ENCODE measurements at places on chromosomes 1 and 21.

- DNase-seq = no peak
Observed at GRCh38 chr1:39951926-39952325, 3.0 kb upstream of the MFSD2A start.

GRCh38 chr1:3069491-3070308, 697 bp downstream of the PRDM16 start:
- no peak for DNase-seq

GRCh38 chr21:21439761-21440160, 441.6 kb downstream of the NCAM2 start:
- peak; percentile 11 for DNase-seq

- DNase-seq = no peak
Observed at GRCh38 chr1:163610486-163610885, 288.7 kb downstream of the NUF2 start.

DNA sequence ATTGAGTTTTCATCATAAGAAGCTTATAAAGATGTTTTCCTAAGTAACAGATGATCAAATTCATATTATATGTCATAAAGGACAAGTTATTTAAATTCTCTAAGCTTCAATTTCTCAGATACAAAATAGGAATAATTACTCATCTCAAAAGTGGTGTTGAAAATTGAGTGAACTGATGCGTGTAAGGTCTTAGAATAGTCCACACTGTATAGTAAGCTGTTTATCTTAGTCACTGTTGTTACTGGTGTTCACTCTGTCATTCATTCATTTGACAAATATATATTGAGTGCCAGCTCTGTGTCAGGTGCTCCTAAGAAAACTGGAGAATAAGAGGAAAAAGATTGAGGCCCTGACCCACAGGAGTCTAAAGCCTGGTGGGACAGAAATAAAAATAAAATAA, 186.3 kb upstream of the BRINP3 start:
- no peak for DNase-seq

DNA sequence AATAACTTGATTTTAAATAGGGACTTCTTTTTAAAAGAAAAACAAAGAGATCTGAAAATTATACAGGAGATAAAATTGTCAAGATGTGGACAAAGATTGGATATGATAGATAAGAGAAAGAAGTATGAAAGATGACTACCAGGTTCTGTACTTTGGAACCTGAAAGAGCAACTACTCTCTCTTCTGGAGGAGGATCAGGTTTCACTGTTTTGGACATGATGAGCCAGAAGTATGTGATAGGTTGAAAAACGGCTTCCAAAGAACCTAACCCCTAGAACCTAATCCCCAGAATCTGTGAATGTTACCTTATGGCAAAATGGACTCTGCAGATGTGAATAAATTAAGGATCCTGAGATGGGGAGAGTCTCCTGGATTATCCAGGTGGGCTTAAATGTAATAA, 26.2 kb downstream of the RSBN1 start:
- DNase-seq = no peak

- DNase-seq = no peak
Observed at GRCh38 chr1:226095286-226095685, 32.8 kb downstream of the H3-3A start.

DNA sequence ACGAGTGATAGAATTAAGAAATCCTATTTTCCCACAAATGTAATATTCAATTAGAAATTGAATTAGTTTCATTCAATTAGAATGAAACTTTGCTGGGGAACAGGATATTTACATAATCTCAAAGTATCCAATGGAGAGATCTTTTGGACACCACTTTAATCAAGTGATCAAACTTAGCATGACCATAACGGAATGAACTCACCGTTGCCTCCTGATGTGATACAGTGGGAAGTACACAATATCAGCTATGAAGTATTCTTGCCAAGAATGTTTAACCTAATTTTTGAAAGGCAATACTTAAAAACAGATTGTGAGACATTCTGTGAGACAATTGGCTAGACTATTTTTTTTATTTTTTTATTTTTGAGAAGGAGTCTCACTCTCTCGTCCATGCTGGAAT, 16.6 kb downstream of the CDKN2C start:
- no peak for DNase-seq

GRCh38 chr1:16077406-16078245, 4.2 kb upstream of the FAM131C start:
- no peak for DNase-seq

DNA sequence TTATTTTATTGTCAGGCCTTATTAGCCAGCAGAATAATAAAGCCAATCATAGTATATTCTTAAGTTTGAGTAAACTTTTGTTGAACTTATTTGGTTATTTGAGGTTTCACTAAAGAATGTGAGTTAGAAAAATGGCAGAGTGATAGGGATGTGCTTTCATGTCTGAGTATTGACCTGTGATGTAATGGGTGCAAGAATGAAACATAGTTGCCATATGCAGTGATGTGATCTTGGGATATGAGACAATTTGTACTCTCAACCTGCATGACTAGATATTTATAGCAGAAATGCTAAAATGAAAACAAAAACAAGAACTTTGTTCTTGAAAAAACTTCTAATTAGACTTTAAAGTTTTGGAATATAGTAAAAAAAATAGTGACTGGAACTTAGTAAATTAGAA, 97.9 kb downstream of the DISP1 start:
- no peak for DNase-seq

GRCh38 chr1:46183079-46183847, 7.0 kb upstream of the P3R3URF start:
- DNase-seq = peak; percentile 52

DNA sequence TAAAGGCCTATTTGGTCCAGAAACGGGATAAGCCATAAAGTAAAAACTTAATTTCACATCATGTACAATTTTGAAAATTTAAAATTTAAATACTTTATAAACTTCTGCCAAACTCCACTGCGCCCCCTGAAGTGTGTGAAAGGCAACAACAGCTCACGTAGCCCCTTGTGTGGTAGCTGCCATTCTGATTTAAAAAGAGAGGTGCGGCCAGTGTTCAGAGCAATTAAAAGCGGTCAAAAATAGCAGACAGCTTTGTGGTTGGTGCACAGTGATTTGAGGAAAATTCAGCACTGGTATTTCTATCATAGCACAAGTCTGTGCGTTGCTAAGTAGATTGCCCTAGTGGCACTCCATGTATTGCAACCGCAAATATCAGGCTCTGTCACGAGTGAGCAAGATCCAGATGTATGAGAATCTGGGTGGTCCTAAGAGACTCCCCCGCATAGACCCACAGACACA, 122.5 kb downstream of the ATG4C start:
- DNase-seq = peak; percentile 11

- DNase-seq = no peak
Observed at GRCh38 chr1:237911911-237912310, 21.2 kb upstream of the ZP4 start.

DNA sequence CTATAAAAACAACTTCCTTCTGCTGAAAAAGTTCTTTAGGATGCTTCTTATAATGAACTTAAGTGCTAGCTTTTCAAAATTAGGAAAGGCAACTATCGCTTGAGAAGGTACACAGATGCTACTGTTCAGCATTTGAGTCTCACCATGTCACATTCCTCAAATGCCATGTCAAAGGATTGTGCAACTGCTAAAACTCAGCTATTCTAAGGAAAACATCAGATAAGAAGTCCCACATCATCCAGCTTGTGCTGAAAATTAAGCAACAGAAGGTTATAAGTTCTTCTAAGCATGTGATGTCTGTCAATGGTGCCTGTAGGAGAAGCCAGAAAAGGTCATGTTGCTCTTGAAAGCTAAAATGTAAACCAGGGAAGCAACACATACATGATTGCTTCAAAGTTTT, 36.5 kb downstream of the MCOLN2 start:
- DNase-seq = peak; percentile 45

- DNase-seq = no peak
Observed at GRCh38 chr1:169048043-169048442, 58.4 kb upstream of the ATP1B1 start.

DNA sequence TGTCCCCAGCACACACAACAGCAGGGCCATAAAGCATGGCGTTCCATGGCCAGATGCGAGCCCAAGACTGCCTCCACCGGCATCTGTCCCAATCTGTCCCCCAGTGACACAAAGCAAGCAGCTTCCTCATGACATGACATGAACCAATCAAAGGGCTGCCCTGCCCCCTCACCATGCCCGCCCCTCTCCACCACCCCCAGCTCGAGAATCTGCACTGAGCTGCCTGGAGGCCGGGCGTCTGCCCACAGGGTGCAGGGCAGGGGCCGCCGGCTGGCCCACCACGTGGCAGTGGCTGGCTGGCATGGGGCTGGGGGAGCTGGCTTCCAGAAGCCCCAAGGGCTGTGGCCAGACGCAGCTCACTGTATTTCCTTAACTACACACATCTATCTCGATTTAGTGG, 27.8 kb downstream of the WNT9A start:
- no peak for DNase-seq

All from foreskin melanocyte (primary cell).